A172 (cell line): ENCODE measurements at places on chromosomes 2 and 18.

- no peak for DNase-seq
Observed at GRCh38 chr2:73257425-73258125, 23.5 kb downstream of the CCT7 start.

GRCh38 chr18:62196980-62197379, 9.9 kb downstream of the RELCH start:
- DNase-seq: no peak

GRCh38 chr2:239310401-239311061, 90.3 kb downstream of the HDAC4 start:
- no peak for DNase-seq

- DNase-seq: no peak
Observed at GRCh38 chr2:8582191-8582590, 99.7 kb upstream of the ID2 start.

DNA sequence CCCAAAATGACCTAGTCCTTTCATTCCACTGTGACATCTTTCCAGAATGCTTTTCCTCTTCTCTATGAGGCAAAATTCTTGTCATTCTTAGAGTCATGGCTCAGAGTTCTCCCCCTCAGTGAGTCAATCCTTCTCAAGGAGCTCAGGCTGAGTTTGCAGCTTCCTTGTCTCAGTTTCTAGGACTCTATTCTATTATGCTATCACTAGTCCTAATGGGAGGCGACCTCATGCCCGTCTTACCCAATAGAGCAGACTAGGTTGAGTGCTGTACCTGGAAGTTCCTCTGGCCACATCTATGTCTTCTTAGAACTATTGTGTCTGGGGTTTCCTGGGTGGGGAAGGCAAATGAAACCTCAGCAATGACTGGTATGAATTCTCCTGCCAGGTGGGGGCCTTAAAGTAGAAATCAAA, 51.5 kb downstream of the HAUS1 start:
- DNase-seq: peak; percentile 78

GRCh38 chr2:78416625-78417300, 608.7 kb upstream of the REG3G start:
- no peak for DNase-seq

GRCh38 chr18:68984342-68984741, 186.5 kb downstream of the CCDC102B start:
- no peak for DNase-seq

DNA sequence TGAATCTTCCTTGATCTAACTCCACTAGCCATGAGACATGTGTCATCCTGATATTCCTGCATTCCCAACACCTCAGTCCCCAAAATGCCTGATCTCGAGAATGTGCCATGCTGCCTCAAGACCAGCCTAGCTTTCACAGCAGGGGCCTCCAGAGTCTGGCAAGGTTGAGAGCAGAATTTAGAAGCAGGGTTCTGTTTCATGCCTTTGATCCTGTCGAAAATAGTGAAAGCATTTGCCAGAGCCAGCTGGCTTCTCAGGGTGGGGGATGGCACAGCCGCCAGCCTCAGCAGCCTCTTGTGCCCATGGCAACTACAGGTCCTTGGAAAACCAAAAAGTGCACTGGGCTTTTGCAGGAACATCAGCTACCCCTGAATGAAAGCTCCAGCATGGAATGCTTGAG, 143.5 kb downstream of the RTN4 start:
- DNase-seq: no peak

GRCh38 chr2:190668892-190669291, 20.0 kb downstream of the NAB1 start:
- no peak for DNase-seq
